ENCODE measurements at places on chromosomes 2 and 18.
A peak's percentile ranks its signal among the peaks of the same experiment; 100 is the strongest.

- no peak for DNase-seq
Measured at GRCh38 chr2:74249406-74250122, 51.1 kb downstream of the MTHFD2 start.

DNA sequence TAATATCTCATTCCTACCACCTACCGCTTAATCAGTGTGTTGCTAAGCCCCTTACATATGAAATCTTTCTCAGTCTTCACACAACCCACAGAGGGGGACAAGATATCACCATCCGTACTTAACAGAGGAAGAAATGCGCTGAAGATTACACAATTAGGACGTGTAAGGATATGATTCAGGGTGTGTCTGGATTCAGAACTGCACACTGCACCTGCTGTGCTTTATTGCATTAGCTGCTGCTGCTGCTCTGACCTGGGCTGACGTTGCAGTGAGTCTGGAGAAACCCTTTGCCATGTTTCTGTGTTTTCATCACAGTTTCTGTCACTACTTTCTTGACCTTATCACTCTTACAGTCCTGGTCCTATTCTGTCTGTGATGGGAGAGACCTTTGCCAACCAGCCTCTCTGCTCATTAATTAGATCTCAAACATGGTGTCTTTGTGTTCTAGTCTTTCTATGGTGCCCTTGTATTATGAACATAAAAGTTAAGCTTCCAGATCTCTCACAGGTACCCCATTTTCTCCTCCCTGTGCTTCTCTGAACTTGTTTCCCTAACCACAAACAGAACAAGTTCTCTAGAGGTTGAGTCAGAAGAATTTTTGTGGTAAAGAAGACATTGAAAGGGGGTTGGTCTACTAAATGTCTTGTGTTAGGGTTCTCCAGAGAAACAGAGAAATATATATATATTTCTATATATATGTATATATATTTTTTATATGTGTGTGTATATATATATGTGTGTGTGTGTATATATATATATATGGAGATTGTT is 92.9 kb upstream of the CYP1B1 start:
- no peak for DNase-seq

DNA sequence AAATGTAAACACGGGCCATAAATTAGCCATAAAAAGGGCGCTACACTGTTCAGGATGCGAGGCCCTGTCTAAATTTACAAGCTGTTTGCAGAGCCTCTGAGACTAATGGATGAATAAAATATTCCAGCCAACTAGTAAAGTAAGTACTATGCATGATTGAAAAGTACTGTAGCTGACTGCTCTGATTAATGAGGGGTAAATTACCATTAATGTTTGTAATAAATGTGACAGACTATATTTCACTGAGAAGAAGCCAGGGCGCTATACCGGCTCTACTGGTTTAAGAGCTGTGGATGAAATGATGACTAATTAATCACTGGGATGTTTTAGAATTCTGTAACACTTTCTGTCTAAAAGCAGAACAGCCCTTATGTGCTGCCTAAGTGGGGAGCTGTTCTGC is 54.3 kb upstream of the RGPD4 start:
- no peak for DNase-seq

- DNase-seq = no peak
Measured at GRCh38 chr2:39991298-39991697, 212.2 kb upstream of the THUMPD2 start.

- DNase-seq = no peak
Measured at GRCh38 chr2:18074476-18074875, 196.0 kb downstream of the KCNS3 start.

DNA sequence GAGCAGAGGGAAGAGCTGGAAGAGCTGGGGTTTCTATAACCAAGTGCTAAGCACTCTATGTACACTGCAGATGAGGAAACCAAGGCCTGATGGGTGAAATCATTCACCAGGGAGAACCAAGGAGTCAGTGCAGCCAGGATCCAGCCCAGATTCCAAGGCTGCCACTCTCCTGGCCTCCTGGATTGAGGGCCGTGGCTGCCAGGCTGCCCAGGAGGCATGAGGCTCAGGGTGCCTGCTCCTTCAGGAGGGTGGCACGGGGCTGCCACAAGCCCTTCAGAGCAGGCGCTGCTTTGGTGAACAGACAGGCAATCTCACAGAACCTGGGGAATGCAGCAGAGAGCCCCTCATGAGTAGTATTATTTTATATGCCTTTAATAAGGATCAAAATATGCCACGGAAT is 293.7 kb upstream of the HDAC4 start:
- no peak for DNase-seq

GRCh38 chr2:42602876-42603219 is 34.4 kb downstream of the MTA3 start:
- DNase-seq = no peak

GRCh38 chr2:41854227-41854626 is 193.6 kb upstream of the PKDCC start:
- DNase-seq = no peak

DNA sequence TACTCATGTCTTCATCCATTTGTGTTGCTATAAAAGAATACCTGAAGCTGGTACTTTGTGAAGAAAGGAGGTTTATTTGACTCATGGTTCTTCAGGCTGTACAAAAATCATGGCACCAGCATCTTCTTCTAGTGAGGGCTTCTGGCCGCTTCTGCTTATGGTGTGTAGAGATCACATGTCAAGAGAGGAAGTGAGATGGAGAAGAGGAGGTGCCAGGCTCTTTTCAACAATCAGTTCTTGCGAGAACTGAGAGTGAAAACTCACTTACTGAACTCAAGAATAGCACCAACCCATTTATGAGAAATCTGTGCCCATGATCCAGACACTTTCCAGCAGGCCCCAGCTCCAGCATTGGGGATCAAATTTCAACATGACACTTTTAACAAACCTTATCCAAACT is 30.0 kb upstream of the BARD1 start:
- DNase-seq = no peak

GRCh38 chr2:209872675-209873074 is 101.0 kb downstream of the UNC80 start:
- DNase-seq = peak; percentile 56

DNA sequence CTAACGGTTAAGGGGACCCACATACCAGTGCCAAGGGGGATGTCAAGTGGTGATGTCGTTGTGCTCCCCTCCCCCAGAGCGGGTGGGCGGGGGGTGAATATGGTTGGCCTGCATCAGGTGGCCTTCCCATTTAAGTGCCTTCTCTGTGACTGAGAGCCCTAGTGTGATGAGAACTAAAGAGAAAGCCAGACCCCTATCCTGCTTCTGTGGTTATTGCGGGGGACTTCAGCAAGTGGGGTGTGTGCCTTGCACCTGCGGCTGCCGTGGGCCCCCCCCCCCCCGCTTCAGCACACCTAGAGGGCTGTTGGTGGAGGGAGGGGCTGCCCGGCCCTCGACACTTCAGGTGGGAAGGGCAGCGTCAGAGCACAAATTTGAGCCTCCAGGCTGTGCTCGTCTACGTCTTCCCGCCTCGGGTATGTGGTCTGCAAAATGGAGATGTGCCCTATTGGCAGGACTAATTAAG is 6.1 kb downstream of the CTDSP1 start:
- DNase-seq = no peak

DNA sequence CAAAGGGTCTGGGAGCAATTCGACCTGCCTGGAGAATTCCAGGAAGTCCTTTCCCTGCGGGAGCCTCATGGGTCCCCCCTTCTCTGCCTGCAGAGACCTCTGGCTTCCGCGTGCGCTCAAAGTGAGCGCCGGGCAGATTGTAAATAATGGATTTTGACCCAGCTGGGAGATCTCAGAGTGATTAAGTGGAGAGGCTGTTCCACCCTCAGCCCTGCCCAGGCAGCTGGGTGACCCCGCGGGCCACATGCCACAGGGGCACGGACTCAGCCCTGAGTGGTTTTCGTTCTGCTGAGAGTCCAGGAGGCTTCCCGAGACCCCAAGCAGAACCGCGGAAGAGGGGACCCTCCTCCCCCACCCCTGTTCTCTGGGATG is 1.2 kb downstream of the KCNG2 start:
- no peak for DNase-seq

GRCh38 chr18:74273394-74273793 is 18.4 kb downstream of the CYB5A start:
- no peak for DNase-seq

GRCh38 chr2:10390369-10390801 is 57.7 kb downstream of the ODC1 start:
- DNase-seq = no peak

GRCh38 chr2:239000089-239000488 is 152.2 kb downstream of the TWIST2 start:
- DNase-seq = no peak

GRCh38 chr2:30768708-30769480 is 38.4 kb downstream of the CAPN13 start:
- no peak for DNase-seq

DNA sequence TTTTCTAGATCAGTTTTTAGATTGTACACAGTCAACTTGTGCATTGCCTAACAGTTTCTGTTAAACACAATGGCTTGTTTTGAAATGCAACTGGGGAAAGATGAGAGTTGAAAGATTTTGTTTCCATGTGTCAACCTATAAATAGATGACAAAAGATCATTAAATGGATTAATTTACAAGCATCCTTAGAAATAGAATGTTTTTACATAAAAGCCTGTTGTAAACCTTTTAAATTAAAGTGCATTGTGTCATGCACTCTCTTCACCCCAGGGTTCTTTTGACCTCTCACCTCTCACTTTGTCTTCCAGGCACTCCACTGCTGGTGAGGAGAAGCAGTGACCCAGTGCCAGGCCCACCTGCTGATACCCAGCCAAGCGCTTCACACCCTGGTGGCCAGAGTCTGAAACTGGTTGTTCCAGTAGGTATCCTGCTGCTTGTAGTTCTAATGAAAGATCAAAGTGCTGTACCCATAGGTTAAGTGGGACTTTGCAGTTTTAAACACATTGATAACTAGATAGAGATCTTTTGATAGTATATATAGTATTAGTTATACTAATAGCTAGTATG is 502.1 kb downstream of the PARD3B start:
- DNase-seq = no peak

DNA sequence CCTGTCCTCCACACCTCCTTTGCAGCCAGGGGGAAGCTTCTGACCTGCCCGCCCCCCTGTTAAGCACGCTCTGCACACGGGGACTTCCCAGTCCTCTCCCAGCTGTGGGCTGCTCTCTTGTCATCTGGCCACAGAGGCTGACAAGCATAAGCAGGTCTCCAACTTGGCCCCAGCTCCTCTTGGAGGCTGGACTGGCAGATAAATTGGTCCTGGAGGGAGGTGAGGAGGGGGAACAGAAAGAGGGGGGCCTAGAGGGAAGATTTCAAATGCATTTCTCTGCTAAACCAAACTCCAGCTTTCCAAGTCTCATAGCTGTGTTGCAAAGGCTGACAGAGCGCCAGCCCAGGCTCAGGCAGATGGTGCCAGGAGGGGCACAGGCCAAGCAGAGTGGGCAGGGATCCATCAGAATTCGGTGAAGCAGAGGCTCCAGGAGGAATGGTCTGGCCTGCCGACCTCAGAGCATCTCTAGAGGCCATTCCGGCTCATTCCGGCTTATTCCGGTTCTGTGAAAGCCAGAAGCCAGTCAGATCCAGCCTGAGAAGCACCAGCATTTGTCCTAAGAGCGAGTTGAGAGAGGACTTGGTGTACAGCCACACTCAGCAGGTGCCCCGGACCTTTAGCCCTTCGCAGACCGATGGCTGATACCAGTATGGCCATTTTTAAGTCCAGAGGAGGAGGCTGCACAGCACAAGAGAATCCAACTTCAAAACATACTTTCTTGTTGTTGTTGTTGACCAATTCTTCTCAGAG is 508.9 kb upstream of the MYT1L start:
- DNase-seq = peak; percentile 23

GRCh38 chr2:109380502-109381326 is 233.1 kb downstream of the SEPTIN10 start:
- DNase-seq = no peak

GRCh38 chr2:221876016-221876415 is 303.9 kb upstream of the EPHA4 start:
- no peak for DNase-seq

- DNase-seq = no peak
Measured at GRCh38 chr2:52498077-52498750, 1269.4 kb upstream of the CHAC2 start.

- DNase-seq = no peak
Measured at GRCh38 chr2:675982-676646, 1.1 kb downstream of the TMEM18 start.

DNA sequence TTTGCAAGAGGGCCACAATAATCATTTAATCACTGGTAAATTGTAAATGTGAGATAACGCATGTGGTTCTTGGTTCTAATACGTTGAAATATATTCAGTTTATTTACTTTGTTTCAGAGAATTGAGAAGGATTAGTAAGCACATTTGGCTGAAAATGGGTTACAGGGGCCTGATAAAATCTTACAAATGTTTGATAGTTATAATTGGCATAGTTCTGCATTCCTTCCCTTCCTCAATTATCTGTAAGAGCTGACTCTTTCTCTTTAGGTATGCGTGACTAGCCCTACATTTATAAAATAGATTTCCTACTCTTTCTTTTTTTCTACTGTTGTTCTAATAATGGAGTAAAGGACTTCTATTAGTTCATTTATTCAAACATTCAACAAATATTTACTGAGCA is 685.2 kb downstream of the NUP35 start:
- DNase-seq = no peak

GRCh38 chr2:8133913-8134472 is 547.9 kb upstream of the ID2 start:
- DNase-seq = no peak

DNA sequence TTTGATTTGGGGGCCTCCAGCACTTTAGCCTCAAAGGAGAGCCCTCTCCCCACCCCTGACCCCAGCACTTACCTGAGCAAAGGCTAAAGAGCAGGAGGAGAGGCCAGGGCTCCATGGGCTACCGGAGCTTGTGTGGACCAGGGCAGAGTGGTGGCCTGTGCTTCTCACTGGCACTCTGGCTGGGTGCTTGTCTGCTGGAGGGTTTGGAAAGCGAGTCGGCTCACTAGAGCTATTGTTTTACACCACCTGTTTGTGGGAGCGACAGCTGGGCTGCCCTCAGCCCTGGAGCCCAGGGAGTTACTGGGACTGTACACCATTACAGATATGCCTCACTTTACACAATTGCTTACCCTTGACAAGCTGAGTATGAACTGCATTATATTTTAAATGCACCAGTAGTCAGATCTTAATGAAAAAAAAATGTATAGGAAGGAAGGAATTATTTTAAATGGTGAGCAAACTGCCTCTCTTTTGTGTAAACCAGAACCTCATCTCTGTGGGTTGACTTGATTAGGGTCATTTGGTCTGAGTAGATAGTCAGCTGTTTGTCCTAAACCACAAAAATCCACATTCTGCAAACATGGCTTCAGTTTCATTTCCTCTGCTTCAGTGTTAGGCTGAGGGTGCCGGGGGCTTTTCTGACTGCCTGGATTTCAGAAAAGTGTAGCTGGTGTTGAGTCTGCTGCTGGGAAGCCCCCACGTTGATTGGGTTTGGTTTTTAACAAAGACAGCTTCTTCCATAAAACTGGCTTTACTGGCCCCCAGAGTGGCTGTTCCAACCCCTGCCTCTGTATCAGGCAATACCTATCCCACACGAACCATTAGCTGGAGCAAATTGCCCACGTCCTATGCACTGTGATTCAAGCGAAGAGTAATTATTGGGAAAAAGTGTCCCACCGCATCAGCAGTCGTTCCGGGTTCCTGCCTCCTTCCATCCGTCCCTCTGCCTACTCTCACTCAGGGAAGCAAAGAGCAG is at the start of gene CHRNA1:
Gene CHRNA1 (minus strand): TSS at position 193 of the 976 bp plus-strand sequence. CDS start 78 bp downstream, at position 115.
- DNase-seq = no peak

All from substantia nigra (tissue), 51 donors.